CD14-positive monocyte (primary cell): ENCODE measurements at places on chromosomes 6 and 20. TPM values are rescaled to one million over a fixed set of nuclear protein-coding genes. Genes with fewer than 3 reads are reported as not detected.

GRCh38 chr6:121260651-121261102, 73.6 kb downstream of the TBC1D32 start:
- H3K36me3 ChIP-seq, result no peaks in the 10 kb centered on the region
- no peak overlapping the region for H3K27ac ChIP-seq
- H3K27me3 ChIP-seq, result no peaks in the 10 kb centered on the region
- DNase-seq, result peak; percentile 1
- no peak overlapping the region for H3K4me3 ChIP-seq

DNA sequence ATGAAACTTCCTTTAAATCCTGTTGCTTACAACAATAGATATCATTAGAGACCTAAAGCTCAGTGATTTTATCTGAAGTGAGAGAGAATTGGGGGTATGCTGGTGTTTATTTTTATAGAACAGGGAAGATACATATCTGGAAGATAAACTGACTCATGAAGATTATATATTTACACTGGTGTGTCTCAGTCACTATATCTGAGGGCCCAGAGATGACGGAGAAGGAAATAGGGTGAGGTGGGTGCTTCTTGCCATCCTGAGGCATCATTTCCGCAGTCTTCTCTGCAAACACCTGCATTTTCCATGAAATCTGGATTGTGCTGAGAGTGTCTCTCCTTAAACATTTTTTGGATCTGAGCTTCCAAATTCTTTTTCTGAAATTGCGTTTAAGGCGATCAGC, 5.9 kb upstream of the PLCB1 start:
- no peaks in the 10 kb centered on the region for H3K36me3 ChIP-seq
- H3K4me1 ChIP-seq, result no peaks in the 10 kb centered on the region
- H3K27me3 ChIP-seq, result peaks cover 3% of the 10 kb centered on the region
- no peak for DNase-seq
- H3K4me3 ChIP-seq, result no peak overlapping the region

DNA sequence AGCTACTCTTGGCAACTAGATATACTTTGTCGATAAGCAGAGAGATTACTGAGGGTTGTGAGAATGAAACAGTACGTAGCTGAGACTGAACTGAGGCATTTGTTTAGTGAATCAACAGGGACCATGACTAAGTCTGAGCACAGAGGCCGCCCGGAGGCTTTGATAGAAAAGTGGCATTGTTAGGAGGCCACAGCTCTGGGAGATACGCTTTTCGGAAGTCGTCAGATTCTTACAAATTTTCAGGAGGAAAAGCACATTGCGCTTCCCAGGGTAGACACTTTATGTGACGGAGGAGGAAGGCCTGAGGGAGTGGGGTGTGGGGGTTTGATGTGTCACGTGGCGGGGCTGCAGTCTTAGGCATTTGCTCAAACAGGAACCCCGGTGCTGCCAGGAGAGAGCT, 69.4 kb downstream of the PSMG4 start:
- no peaks in the 10 kb centered on the region for H3K4me1 ChIP-seq
- H3K4me3 ChIP-seq, result no peak overlapping the region
- no peak for DNase-seq
- H3K27me3 ChIP-seq, result no peaks in the 10 kb centered on the region

- no peaks in the 10 kb centered on the region for H3K36me3 ChIP-seq
- H3K4me3 ChIP-seq, result no peak overlapping the region
- no peak overlapping the region for H3K27ac ChIP-seq
- H3K4me1 ChIP-seq, result no peaks in the 10 kb centered on the region
- no peaks in the 10 kb centered on the region for H3K27me3 ChIP-seq
Measured at GRCh38 chr20:16785226-16785625, 37.1 kb downstream of the OTOR start.

DNA sequence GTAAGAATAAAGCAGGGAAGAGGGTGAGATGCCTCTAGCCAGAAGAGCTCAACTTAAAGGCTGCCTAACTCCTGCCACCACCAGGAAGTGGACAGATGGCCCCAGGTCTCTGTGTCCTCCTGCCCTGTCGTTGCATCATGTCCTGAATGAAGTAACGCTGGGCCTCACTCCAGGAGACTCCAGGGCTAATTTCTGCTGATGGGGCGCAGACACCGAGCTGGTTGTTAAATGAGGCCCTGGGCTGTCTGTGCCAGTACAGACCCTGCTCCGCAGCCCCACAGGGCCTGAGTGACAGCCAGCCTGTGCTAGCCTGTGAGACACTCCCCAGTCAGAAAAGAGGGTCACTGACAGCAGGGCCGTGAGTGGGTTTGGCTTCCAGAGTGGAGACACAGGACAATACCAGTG, 6.5 kb downstream of the IP6K3 start:
- peaks cover 12% of the 10 kb centered on the region for H3K4me1 ChIP-seq
- H3K27me3 ChIP-seq, result no peaks in the 10 kb centered on the region
- H3K4me3 ChIP-seq, result no peak overlapping the region
- no peaks in the 10 kb centered on the region for H3K36me3 ChIP-seq
- H3K27ac ChIP-seq, result no peak overlapping the region
- peak; percentile 24 for DNase-seq

- peaks cover 65% of the 10 kb centered on the region for H3K36me3 ChIP-seq
- no peak for DNase-seq
- H3K4me3 ChIP-seq, result no peak overlapping the region
- H3K27me3 ChIP-seq, result no peaks in the 10 kb centered on the region
- no peak overlapping the region for H3K27ac ChIP-seq
Measured at GRCh38 chr20:35690265-35690664, 8.9 kb downstream of the NFS1 start.

DNA sequence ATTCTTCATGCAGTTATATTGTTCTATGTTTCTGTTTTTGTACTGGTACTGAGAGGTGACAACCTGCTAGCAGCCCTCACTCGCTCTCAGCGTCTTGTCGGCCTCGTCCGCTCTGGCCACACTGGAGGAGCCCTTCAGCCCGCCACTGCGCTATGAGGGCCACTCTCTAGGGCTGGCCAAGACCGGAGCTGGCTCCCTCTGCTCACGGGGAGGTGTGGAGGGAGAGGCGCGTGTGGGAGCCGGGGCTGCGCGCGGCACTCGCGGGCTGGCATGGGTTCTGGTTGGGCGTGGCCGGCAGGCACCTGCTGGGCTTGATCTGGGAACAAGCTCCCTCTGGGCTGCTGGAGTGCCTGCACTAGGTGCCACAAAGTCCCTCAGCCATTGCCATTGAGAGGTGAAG, 1323.8 kb upstream of the EYS start:
- no peak overlapping the region for H3K27ac ChIP-seq
- DNase-seq, result no peak
- H3K4me1 ChIP-seq, result no peaks in the 10 kb centered on the region
- no peaks in the 10 kb centered on the region for H3K27me3 ChIP-seq
- no peak overlapping the region for H3K4me3 ChIP-seq

GRCh38 chr6:75431379-75431778, 62.2 kb downstream of the FILIP1 start:
- H3K4me1 ChIP-seq, result no peaks in the 10 kb centered on the region
- no peak overlapping the region for H3K27ac ChIP-seq
- DNase-seq, result no peak
- H3K27me3 ChIP-seq, result no peaks in the 10 kb centered on the region
- no peaks in the 10 kb centered on the region for H3K36me3 ChIP-seq
- no peak overlapping the region for H3K4me3 ChIP-seq

DNA sequence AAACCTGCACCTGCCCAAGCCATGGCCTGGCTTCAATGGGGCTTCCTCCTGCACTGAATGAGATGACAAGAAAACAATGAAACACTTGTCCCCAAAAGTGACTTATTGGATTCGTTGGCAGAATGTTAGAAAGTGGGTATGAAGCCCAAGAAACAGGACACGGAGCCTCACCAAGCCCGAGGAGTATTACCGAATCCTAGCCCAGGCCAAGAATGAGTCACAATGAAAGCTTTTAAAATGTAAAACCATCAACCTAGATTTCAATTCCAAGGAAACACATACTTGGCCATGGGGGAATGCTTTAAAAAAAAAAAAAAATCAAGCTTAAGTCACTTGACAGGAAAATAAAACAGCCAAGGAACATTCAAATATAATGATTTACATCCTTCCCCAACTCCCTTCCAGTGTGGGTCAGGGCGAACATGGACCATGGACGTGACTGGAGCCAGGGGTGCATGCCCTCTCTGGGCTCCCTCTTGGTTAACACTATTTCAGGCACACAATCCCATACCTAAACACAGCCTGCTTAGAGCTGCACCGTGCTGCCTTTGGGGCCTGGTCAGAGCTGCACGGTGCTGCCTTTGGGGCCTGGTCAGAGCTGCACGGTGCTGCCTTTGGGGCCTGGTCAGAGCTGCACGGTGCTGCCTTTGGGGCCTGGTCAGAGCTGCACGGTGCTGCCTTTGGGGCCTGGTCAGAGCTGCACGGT, 3.1 kb upstream of the STX16 start:
- peaks cover 18% of the 10 kb centered on the region for H3K27me3 ChIP-seq
- no peaks in the 10 kb centered on the region for H3K36me3 ChIP-seq
- H3K4me3 ChIP-seq, result no peak overlapping the region
- H3K4me1 ChIP-seq, result peaks cover 33% of the 10 kb centered on the region
- H3K27ac ChIP-seq, result no peak overlapping the region

DNA sequence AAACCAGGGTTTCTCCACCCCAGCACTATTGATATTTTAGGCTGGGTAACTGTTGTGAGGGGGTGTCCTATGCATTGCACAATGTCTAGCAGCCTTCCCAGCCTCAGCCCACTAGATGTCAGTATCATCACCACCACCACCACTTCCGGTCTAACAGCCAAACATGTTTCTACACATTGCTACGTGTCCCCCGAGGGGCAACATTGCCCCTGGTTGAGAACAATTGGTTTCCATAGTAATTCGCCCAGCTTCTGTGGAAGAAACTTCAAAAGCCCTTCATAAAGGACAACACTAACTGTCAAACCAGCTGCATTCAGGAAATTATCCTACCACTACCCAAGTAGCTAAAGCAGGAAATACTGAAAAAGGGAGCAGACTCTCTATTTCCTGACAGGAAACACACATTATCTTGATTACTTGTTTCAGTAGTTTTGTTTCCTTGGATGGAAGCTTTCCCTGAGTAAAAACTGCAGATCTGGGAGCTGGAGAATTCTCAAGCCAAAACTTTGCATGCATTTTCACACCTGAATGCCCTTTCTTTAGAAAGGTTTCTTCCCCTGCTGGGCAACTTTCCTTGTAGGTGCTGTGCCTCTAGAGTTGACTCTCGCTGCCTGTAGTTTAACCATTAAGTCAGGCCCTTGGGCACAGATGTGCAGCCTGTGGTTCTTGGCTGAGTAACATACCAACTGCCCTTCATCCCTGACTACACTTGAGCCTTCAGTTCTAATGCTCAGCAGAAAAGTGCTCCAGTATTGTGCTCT, 23.6 kb downstream of the PKHD1 start:
- H3K27me3 ChIP-seq, result no peaks in the 10 kb centered on the region
- no peak overlapping the region for H3K27ac ChIP-seq
- no peaks in the 10 kb centered on the region for H3K36me3 ChIP-seq
- H3K4me1 ChIP-seq, result peaks cover 3% of the 10 kb centered on the region
- DNase-seq, result peak; percentile 3

DNA sequence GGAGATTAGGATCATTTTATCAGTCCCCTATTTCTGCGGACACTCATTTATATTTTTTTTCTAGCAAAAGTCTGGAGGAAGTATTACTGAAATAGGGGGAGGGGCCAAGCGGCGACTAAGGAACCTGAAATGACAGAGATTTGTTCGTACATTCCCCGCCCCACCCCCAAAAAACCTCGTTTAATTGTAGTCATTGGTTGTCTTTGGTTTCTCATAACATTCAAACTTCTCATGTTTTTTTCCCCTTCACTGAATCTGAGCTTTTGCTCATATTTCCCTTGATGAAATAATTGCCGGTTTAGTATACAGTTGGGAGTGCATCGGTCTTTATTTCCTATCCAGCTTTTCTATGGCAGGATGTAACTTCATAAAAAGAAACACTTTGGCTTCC, 768 bp upstream of the FYN start:
- H3K36me3 ChIP-seq, result peaks cover 7% of the 10 kb centered on the region
- peaks cover 32% of the 10 kb centered on the region for H3K4me1 ChIP-seq
- peak overlapping the region; percentile 88 for H3K27ac ChIP-seq
- H3K27me3 ChIP-seq, result no peaks in the 10 kb centered on the region

GRCh38 chr20:19887556-19888268, 129.4 kb upstream of the NAA20 start:
- H3K27me3 ChIP-seq, result no peaks in the 10 kb centered on the region
- DNase-seq, result no peak
- peaks cover 31% of the 10 kb centered on the region for H3K4me1 ChIP-seq
- H3K27ac ChIP-seq, result no peak overlapping the region
- H3K36me3 ChIP-seq, result peaks cover 2% of the 10 kb centered on the region
- H3K4me3 ChIP-seq, result no peak overlapping the region

GRCh38 chr6:128149796-128150195, 248.9 kb upstream of the THEMIS start:
- no peaks in the 10 kb centered on the region for H3K27me3 ChIP-seq
- no peak for DNase-seq
- no peaks in the 10 kb centered on the region for H3K36me3 ChIP-seq
- no peak overlapping the region for H3K27ac ChIP-seq

GRCh38 chr20:31806564-31807355, 12.4 kb upstream of the MYLK2 start:
- peaks cover 10% of the 10 kb centered on the region for H3K4me1 ChIP-seq
- H3K27me3 ChIP-seq, result no peaks in the 10 kb centered on the region
- no peak overlapping the region for H3K4me3 ChIP-seq
- peaks cover 63% of the 10 kb centered on the region for H3K36me3 ChIP-seq
- no peak overlapping the region for H3K27ac ChIP-seq

DNA sequence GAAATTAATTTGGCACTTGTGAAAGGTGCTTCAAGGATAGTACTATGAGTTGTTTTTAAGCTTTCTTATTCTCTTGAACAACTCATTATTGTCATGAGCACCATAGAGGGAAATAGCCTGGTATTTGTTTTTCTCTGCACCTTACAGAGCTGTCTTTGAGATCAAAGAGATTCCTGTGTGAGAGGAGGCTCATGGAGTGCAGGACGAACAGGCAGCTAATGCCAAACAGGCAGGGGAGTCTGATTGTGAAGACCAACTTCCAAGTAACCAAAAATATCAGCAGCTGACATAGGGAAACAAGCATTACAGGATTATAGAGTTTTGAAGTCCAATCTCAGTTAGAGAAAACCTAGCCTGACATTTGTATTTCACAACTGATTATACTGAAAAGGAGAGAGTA, 110.6 kb upstream of the TENT5A start:
- DNase-seq, result no peak
- H3K4me3 ChIP-seq, result no peak overlapping the region
- H3K27me3 ChIP-seq, result no peaks in the 10 kb centered on the region
- no peaks in the 10 kb centered on the region for H3K36me3 ChIP-seq
- H3K27ac ChIP-seq, result no peak overlapping the region
- no peaks in the 10 kb centered on the region for H3K4me1 ChIP-seq

DNA sequence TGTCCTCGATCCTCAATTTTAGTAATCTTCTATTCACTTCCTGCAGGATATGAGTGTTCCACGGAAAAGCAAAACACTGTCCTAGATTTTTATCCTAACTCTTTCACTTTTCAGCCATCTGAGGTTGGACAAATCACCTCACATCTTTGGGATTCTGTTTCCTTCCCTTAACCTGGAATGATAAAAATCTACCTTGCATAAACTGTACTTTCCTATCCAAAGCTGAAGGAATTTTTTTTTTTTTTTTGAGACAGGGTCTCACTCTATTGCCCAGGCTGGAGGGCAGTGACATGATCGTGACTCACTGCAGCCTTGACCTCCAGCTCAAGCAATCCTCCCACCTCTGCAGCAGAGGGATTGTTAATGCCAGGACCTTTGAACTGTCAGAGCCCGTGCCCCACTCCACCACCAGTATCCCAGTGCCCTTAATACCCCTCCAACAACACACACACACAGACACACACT, 20.5 kb downstream of the CAPN11 start:
- no peak for DNase-seq
- H3K4me1 ChIP-seq, result peaks cover 13% of the 10 kb centered on the region
- no peak overlapping the region for H3K27ac ChIP-seq
- H3K4me3 ChIP-seq, result no peak overlapping the region

Gene PRSS35
- not detected in 2 replicates for polyA plus RNA-seq

Gene PRR18
- polyA plus RNA-seq, result not detected

Gene CDSN
- polyA plus RNA-seq, result not detected

Gene RNF144B
- 17.1 and 31.0 TPM in 2 replicates for polyA plus RNA-seq

Gene ERVFRD-1
- not detected in 2 replicates for polyA plus RNA-seq

Gene C20orf204
- not detected for polyA plus RNA-seq

Gene TUBB1
- 3.1 TPM for polyA plus RNA-seq

Gene DYNLT1
- 287 TPM for polyA plus RNA-seq

Gene AGPAT1
- 34.4 and 40.5 TPM in 2 replicates for polyA plus RNA-seq
